Astrocyte (in vitro differentiated cells and primary cell): ENCODE measurements at places on chromosomes 2 and 18. TPM values are rescaled to one million over a fixed set of nuclear protein-coding genes. Genes with fewer than 3 reads are reported as not detected.

The MPHOSPH10 gene
- total RNA-seq, result 40.1 and 41.1 TPM in 2 replicates

The OBSL1 gene
- 77.5 and 88.1 TPM in 2 replicates for total RNA-seq

The LIMS4 gene
- total RNA-seq, result 1.3 and 3.7 TPM in 2 replicates

The INSIG2 gene
- 32.2 and 33.7 TPM in 2 replicates for total RNA-seq

The OTX1 gene
- total RNA-seq, result 0.30 TPM in 1 of 2 replicates, not detected in the other

The TAF1B gene
- total RNA-seq, result 14.5 and 15.7 TPM in 2 replicates

The HOXD13 gene
- total RNA-seq, result not detected in 2 replicates

The SIX3 gene
- 0.48 and 1.7 TPM in 2 replicates for total RNA-seq

GRCh38 chr2:178320011-178320585, 125.8 kb downstream of the OSBPL6 start:
- H3K4me3 ChIP-seq, result no peak overlapping the region
- H3K27me3 ChIP-seq, result no peaks in the 10 kb centered on the region
- no peak overlapping the region for H3K27ac ChIP-seq
- H3K4me1 ChIP-seq, result no peaks in the 10 kb centered on the region
- DNase-seq, result no peak
- H3K36me3 ChIP-seq, result no peaks in the 10 kb centered on the region

DNA sequence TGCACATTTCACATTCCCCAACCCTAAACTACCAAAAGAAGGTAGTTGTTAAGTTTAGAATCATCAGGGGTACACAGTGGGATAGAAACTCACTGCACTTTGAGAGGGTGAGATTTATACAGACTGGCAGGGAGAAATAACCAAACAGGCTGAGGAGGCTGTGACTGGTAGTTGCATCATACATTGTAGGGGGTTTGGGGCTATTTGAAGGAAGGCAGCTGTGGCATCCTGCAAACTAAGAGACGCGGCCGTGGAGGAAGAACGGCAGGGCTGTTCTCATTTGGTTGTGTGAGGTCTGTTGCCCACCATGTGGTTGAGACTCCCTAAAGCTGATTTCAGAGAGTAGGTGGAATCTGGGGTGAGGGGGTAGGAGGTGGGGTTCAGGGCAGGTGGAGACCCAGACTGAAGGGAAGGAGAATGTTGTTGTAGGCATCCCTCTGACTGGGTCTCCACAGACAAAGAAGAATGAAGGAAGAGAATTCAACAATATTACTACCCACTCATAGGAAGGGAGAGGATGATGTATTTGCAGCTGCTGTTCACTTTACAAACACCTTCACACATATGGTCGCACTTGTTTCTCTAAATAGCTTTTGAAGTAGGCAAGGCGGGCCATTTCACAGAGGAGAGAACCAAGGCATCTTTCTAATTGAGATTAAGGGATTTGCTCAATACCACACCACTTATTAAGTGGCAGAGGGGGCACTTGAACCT, 170.9 kb upstream of the SIX2 start:
- no peak for DNase-seq
- no peaks in the 10 kb centered on the region for H3K27me3 ChIP-seq
- H3K27ac ChIP-seq, result no peak overlapping the region

DNA sequence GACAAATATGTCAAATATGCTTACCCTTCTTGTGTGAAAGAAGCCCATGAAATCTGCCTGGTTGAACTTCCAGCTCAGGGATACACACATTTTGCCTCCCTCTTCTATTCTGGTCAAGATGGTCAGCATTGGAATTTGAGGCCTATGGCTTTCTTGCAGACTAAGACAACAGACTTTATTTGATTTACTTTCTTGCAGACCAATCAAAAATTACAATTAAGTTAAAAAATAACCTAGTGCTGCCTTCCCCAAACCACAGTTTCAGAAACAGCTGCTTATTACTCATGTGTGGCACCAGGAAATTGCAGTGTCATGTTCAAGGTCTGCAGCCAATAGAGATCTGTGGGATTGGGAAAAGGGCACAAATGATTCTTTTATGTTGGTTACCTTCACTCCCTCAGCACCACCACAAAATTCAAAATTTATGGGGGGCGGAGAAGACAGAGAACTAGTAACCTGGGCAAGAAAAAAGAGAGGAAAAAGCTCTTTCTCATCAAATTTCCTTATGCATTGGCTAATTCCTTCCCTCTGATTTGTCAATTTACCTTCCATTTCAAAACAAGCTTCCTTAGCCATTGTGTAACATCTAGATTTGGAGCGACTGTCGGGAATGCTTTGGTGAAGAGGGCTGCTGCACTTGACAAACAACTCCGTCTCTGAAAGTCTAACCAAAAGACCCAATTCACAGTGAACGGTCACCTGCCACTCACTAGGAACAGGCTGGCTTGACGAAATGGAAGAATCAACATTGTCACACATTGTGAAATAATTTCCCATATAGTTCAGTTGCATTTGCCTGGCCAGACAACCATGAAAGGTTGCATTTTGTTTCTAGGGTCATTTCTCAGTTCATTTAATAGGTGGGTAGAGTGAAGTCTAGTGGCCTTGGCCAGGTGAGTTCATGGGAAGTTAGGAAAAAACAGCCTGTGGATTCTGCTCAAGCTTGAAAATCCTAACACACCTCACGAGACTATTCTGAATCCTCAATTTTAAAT, 100.4 kb upstream of the FZD5 start:
- peak; percentile 88 for DNase-seq
- peaks cover 12% of the 10 kb centered on the region for H3K4me1 ChIP-seq
- H3K36me3 ChIP-seq, result no peaks in the 10 kb centered on the region
- H3K27me3 ChIP-seq, result no peaks in the 10 kb centered on the region

DNA sequence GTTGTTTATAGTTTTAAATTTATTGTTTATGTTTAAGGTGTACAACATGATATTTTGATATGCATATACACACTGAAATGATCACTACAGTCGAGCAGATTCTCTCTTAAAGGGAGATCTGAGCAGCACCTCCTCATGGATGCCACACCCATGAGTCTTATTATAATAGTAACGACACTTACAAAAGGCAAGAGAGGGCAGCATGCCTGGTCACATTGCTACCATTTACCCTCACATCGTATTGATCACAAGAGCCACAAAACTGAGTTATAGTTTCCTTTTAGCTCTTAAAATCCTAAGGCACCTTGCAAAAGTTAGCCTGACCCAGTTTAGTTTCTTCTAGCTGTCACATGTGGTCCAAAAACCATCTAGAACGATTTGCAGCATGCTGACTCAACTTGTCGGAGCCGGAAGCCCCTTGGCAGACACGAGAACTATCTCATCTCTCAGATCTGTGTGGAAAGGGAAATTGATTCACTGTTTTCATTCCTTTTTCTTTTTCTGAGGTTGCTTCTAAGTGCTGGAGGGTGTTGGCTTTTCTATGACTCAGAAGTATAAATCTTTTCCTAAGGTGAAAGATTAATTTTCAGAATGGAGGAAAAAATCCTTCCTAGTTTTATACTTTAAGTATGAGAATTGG, 85.3 kb downstream of the CDC42EP3 start:
- H3K27me3 ChIP-seq, result no peaks in the 10 kb centered on the region
- DNase-seq, result peak; percentile 98
- H3K27ac ChIP-seq, result peak overlapping the region; percentile 90
- peaks cover 84% of the 10 kb centered on the region for H3K4me1 ChIP-seq

DNA sequence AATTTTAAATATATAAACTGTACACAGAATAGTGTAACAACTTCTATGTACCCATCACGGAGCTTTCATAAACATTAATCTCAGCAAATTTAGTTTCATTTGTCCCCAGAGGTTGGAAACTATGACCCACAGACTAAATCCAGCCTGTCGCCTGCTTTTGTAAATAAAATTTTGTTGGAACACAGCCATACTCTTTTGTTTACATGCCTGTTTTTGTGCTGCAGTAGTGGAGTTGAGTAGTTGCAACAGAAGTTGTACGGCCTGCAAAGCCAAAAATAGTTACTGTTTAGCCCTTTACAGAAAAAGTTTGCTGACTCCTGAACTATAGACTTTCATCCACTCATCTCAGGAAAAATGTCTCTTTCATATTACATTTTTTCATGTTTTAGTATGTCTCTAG, 39.8 kb downstream of the RBM45 start:
- H3K4me1 ChIP-seq, result no peaks in the 10 kb centered on the region
- no peaks in the 10 kb centered on the region for H3K36me3 ChIP-seq
- no peak overlapping the region for H3K27ac ChIP-seq
- DNase-seq, result no peak

DNA sequence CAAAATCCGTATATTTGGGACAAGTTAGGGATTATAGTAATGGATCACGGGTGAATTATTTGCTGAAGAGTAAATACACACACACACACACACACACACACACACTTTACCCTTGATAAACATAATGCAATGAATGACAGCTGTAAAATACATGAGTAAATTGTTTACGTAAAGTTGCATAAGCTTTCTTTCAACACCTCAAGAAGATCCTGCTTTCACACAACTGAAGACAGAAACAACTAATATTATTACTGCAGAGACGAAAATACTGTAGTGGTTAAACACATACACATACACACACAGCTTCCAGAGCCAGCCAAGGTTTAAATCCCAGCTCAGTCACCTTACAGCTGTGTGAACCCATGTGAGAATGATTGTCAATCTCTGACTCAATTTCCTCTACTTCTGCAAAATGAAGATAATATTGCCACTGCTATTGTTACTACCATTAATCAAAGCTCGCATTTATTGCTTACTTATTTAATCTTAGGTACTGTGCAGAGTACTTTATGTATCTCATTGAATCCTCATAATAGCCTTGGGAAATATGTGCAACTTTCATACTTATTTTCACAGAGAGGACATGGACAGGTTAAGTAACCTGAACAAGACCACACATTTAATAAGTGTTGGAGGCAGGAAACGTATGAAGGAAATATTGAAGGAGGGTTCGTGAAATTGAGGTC, 50.6 kb upstream of the DOK6 start:
- H3K27me3 ChIP-seq, result no peaks in the 10 kb centered on the region
- H3K36me3 ChIP-seq, result no peaks in the 10 kb centered on the region
- DNase-seq, result no peak
- H3K27ac ChIP-seq, result no peak overlapping the region
- no peaks in the 10 kb centered on the region for H3K4me1 ChIP-seq

DNA sequence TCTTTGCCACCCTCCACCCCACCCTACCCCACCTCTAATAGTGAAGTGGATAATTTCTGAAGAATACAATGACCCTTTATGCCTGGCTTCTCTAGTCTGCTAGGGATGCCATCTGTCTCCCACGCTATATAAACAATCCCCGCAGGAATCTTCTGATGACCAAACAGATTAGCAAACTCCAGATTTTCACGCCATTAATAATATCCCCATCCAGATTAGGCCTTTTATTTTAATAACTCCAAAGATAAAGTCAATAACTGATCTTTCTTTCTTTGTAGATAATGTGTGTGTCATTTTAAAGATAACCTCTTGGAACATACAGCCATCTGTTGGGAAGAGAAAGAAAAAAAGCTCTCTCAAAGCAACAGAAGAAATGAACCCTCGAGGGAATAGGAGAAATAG, 47.9 kb upstream of the CCDC150 start:
- H3K4me1 ChIP-seq, result peaks cover 3% of the 10 kb centered on the region
- no peak for DNase-seq
- H3K36me3 ChIP-seq, result no peaks in the 10 kb centered on the region
- peak overlapping the region; percentile 86 for H3K4me3 ChIP-seq

- H3K4me3 ChIP-seq, result no peak overlapping the region
- no peaks in the 10 kb centered on the region for H3K27me3 ChIP-seq
- H3K4me1 ChIP-seq, result peaks cover 23% of the 10 kb centered on the region
- peak; percentile 88 for DNase-seq
- H3K36me3 ChIP-seq, result no peaks in the 10 kb centered on the region
- peak overlapping the region; percentile 32 for H3K27ac ChIP-seq
Measured at GRCh38 chr18:62767321-62767720, 52.0 kb downstream of the PHLPP1 start.

DNA sequence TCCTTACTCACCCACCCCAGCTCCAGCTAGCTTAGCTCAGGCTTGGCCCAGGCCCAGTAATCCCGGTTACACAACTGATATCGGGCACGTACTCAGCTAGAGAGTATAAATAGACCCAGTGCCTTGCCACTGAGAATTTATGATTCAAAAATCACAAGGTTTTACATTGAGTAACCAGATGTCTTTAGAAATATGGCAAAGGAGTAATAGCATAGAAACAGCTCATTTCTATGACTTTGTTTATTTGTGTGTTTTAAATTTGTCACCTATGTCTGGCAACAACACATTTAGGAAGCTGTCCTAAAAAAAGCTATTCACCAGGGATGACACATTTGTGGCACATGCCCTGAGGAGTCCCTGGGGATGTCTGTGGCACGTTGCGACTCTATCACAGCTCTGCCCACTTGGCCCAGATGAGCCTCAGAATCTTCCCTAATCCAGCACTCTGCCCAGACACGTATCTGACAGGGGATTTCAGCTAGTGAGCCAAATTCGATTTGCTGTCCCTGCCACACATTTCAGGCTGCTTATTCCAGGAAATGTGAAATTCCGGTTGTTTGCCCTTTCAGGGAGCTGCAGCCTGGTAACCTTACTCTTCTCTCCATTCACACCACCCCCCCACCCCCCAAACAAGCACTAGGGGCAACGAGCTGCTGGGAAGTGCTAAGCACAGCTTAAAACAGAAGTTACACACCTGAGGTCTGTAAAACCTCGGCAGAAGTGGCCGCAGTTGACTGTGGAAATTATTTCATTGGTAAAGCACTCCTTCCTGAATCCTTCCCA, 85.4 kb upstream of the ZCCHC2 start:
- H3K27ac ChIP-seq, result no peak overlapping the region
- H3K4me1 ChIP-seq, result peaks cover 5% of the 10 kb centered on the region
- H3K27me3 ChIP-seq, result peaks cover 10% of the 10 kb centered on the region
- no peaks in the 10 kb centered on the region for H3K36me3 ChIP-seq
- peak; percentile 39 for DNase-seq

- H3K4me1 ChIP-seq, result no peaks in the 10 kb centered on the region
- H3K4me3 ChIP-seq, result no peak overlapping the region
- no peaks in the 10 kb centered on the region for H3K36me3 ChIP-seq
- H3K27me3 ChIP-seq, result no peaks in the 10 kb centered on the region
- no peak overlapping the region for H3K27ac ChIP-seq
Measured at GRCh38 chr2:127034051-127034450, 72.9 kb downstream of the BIN1 start.

GRCh38 chr18:28013066-28013465, 163.9 kb downstream of the CDH2 start:
- H3K36me3 ChIP-seq, result peaks cover 26% of the 10 kb centered on the region
- no peak for DNase-seq
- H3K4me1 ChIP-seq, result peaks cover 13% of the 10 kb centered on the region
- H3K27me3 ChIP-seq, result no peaks in the 10 kb centered on the region
- no peak overlapping the region for H3K4me3 ChIP-seq

DNA sequence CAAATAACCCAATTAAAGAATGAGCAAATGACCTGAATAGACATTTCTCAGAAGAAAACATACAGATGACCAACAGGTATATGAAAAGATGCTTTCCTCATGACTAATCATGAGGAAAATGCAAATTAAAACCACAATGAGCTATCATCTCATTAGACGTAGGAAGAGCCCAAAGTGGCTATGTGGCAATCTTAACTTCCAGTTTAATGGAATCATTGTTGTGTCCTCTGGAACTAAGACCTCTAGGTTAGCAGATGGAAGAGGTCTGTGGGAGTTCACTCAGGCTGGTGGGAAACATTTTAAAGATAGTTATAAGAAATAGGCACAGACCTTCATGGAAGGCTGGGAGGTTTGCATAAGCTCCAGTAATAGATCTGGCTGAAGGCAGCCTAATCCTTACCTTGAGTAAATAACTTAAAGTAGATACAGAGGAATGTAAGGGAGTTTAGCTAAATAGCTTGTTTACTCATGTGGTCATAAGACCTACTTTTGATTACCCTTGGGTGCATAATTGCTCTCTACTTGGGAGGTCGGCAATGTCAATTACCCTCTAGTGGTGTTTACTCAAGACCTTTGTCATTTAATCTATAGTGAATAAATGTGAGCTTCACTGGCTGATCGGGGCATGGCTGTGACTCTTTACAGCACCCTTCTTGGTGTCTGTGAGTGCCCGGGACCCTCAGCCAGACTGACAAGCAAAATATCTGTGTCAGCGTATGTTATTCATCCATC, 119.0 kb downstream of the GULP1 start:
- no peaks in the 10 kb centered on the region for H3K27me3 ChIP-seq
- no peak overlapping the region for H3K27ac ChIP-seq
- no peaks in the 10 kb centered on the region for H3K36me3 ChIP-seq
- H3K4me3 ChIP-seq, result no peak overlapping the region
- peak; percentile 80 for DNase-seq
